ENCODE measurements at places on chromosomes 12 and 14.

GRCh38 chr14:103692871-103693270 lies 22.4 kb downstream of the XRCC3 start:
- DNase-seq = no peak

DNA sequence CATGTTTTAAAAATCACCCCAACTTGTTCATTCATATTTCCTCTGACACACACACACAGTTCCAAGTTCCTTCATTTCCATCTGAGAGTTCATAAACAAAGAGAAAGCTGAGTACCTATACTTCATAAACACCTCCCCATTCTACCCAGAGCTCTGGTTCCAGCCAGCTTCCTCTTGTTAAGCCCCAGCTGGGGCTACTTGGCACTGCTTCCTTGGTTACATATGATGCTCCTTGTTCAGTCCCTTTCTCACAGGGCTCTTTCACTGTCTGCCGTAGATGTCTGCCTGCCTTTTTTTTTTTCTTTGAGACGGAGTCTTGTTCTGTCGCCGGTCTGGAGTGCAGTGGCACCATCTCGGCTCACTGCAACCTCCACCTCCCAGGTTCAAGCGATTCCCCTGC lies 77.5 kb downstream of the COX16 start:
- no peak for DNase-seq

- no peak for DNase-seq
Measured at GRCh38 chr12:56596815-56597214, 33.3 kb downstream of the BAZ2A start.

GRCh38 chr12:24742378-24742777 lies 206.5 kb downstream of the BCAT1 start:
- no peak for DNase-seq

DNA sequence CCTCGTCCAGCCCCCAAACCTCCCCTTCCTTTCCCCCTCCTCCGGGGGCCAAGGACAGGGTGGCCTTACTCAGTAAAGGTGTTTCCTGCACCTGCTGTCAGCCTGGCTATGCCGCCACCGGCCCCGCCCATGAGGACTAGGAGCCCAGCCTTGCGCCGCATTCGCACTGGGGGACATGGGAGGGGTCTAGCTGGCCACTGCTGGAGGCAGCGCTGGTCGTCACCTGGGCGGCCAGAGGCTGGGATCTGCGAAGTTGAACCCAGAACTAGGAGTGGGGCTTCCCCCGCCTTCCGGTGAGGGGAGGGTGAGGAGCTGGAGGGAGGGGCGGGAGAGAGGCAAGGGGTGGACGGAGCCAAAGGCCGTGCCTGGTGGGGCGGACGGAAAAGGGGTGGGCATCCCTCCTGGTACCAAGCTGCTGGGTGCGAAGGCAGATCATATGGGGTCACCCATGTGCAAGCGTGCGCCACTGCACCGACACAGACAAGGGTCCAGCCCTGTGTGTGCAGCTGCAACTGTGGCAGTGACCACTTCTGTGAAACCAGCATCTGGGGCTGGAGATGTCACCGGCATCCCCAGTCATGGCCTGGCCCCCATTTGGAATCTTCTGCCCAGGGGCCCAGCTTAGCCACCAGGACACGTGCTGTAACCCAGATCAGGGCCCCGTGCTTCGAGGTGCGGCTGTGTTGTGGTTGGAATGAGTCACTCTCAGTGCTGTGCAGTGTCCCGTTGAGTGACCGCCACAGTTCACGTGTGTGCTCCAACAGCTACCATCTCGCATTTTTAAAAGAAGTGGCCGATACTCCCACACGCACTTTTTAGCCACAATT lies 8.5 kb downstream of the AMN start:
- DNase-seq = no peak

- DNase-seq = no peak
Measured at GRCh38 chr14:54446161-54446693, 5.1 kb upstream of the CNIH1 start.

DNA sequence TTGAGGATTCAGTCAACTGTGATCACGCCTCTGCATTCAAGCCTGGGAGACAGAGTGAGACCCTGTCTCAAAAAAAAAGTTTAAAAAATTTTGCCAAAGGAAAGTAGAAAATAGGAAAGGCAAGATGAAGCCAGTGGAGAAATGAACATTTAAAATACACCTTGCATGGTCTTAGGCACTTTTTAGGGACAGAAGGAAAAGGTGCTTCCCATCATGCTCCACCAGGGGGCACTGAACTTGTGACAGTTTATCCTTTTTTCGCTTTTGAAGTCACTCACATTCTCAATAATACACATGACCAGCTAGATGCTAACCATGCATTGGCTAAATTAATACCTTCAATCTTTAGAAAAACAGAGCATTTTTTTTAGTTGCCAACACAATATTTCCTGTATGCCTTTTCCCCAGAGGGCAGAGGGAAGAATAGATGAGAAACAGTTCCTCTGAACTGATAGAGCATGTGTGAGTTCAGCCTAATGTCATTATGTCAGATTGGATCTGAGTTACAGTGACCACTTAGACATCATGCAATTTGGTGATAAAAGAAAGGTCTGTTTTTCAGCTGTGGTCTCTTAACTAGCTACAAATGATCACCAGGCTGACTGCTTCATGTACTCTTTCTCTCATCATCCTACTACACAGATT lies 221.8 kb upstream of the SSTR1 start:
- no peak for DNase-seq

DNA sequence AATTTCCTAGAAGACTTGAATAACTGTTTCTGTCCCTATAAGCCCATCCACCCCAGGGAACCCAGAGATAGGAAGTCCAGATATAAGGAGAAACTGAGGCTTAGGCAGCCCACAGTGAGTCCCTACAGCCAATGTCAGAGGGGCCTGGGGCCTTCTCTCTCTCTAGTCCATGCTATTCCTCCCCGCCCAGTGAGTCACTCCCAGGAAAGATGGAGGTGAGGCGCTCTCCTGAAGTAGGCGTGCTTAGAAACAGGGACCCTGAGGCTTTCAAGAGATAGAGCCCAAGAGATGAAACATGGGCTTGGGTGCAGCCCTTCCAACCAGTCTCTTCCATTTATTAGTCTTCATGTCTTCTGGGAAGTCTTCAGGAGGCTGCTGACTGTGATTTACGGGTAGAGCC lies 2.3 kb upstream of the SMUG1 start:
- no peak for DNase-seq

- DNase-seq = no peak
Measured at GRCh38 chr12:6850796-6851152, 312 bp downstream of the CDCA3 start.

DNA sequence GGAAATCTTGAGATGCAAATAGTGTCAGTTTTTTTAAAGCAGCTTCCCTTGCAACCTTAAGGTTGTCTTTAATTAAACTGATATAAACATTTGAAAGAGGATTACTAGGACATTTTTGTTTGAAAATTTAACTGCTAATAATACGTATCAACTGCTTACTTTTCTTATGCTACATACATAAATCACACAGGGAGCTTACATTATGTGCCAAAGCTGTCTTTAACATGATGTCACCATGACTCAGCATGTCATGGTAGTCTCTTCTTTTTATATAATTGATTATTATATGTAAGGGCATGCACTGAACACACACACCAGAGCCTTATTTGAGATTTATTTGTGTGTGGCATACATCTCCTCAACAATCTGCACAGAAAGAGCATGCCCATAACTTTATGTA lies 63.0 kb upstream of the PTHLH start:
- no peak for DNase-seq

DNA sequence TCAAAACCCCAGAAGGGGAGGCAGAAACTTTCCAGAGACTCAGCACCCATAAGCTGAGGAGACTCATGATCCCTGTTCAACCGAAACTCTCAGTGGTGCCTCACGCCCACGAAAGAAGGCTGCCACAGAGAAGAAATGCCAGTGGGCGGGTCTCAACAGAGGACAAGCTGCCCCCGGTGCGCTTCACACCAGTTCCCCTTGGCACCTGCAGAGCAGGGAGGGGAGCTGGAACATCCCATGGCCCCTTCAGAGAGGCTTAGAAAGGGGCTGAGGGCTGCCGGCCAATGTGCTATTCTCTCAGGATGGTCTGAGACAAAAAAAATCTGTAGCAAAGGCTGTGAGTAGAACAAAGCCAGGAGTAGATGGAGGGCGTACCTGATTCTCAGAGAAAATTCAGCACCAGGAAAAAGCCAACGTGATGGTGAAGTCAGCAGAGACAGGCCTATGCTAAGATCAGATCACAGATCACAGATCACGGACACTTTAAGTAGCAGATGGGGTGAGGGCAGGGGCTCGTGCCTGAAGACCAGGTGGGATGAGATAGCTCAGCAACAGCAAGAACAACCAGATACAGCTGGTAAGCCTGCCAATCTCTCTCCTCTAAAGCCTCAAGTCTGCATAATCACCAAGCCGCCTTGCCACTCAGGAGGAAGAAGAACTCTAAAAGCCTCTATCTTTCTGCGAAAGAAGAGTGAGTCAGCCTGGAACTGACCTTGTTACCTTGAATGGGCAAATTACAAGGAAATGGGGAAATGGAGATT lies 206.4 kb upstream of the GRIP1 start:
- no peak for DNase-seq

DNA sequence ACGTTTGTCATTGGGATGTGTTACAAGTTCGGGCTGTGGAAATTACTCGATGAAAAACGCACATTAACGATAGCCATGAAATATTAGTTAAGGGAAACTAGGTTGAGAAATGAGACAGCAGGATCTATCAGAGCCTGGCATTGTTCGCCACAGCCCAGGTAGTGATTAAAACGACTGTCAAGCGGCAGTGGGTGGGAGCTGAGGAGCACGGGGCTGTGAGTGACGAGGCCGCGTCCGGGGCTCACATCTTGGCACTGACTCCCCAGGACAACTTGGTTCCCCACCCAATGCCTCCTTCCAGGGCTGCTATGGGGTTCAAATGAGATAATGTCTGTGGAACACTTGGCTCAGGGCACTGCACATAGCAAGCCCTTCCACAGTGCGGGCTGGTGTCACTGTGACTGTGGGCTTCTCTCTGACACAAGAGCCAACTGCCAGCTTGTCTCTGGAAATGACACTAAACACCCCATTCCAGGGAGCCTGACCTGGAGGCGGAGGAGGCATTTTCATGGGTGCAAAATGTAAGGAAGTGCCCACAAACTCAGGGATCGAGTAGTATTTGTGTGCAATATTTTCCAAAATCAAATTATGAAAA lies 19.3 kb downstream of the MMAB start:
- no peak for DNase-seq

GRCh38 chr12:46521145-46521544 lies 148.6 kb upstream of the SLC38A2 start:
- DNase-seq = no peak

GRCh38 chr14:101359221-101360053 lies 201.9 kb upstream of the DIO3 start:
- no peak for DNase-seq

- no peak for DNase-seq
Measured at GRCh38 chr12:121064116-121064515, 25.1 kb upstream of the OASL start.

DNA sequence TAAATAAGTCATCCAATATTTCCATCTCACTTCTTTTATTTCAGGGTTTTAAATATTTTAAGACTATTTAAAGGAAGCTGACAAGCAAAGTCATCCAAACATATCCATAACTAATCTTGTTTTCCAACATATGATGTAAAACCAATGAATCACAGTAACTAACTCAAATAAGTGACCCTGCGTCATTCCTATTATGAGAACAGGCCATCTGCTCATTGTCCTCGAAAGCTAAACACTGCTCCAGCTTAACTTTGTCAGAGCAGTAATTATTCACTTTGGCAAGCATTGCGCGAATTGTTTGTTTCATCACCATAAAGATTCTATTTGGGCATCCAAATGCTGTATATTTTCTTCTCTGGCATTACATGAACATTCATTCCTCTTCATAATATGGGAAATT lies 99.1 kb downstream of the CAPZA3 start:
- no peak for DNase-seq

DNA sequence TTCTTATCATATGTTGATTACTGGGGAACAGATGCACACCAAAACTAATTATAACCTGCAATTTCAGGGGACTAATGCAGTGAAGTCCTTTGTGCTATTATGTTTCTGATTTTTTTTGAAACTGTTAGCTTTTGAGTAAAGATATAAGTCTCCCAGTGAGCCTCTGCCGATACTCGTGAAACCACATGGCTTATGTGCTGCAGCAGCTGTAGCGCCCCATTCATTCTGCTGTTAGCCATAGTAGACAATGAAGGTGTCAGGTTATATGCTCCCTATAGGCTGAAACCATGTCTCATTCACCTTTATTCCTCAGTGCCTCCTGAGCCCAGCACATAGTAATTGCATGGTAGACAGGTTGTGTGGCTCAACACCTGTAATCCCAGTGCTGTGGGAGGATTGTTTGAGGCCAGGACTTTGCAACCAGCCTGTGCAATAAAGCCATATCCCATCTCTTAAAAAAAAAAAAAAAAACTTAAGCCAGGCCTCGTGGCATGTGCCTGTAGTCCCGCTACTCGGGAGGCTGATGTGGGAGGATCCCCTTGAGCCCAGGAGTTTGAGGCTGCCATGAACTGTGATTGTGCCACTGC lies 25.0 kb downstream of the GOLGA5 start:
- DNase-seq = no peak

GRCh38 chr12:123971770-123972456 lies 718 bp downstream of the CCDC92 start:
- DNase-seq = no peak

GRCh38 chr12:105445649-105446048 lies 115.2 kb downstream of the C12orf75 start:
- DNase-seq = no peak

DNA sequence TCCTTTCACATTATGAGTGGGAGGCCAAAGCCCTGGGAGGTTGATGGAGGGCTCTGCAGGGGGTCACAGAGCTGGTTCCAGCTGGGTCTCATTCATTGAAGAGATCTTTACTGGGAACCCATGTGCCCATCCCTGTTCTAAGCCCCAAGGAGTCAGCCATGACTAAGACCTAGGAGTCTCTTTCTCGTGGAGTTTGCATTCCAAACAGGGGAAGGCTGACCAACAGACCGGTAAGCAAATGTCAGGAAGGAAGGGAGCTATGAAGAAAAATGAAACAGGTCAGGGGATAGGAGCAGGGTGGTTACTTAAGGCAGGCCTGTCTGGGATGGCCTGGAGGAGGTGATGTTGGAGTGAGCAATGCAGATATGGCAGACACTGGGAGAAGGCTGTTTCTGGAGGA lies 31.5 kb downstream of the SYNDIG1L start:
- no peak for DNase-seq

- DNase-seq = no peak
Measured at GRCh38 chr12:95646781-95647190, 95.5 kb upstream of the USP44 start.

DNA sequence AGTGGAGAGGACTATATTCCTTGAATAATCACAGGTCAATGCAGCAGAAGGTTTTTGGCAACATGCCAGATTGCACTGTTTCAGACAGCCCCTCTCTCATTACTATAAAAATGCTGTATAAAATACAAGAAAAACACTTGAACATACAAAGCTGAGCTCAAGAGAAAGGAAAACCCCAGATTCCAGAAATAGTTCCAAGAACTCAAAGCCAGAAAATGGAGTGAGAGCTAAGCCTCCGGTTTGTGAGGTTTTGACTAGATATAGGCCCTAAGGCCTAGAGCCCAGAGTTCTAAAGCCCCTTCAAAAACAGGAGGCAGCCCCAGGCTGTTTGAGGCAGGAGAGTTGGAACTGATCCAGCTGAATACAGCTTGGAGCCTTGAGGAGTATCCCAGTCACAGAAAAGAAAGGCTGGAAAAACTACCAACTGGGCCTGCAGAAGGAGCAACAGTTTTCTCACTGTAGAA lies 29.4 kb upstream of the ACTN1 start:
- DNase-seq = no peak

GRCh38 chr12:50986966-50987737 lies 34.8 kb downstream of the HIGD1C start:
- DNase-seq = no peak

Measured in esophagus squamous epithelium (tissue), 5 donors.